ENCODE measurements at places on chromosomes 11 and 22. TPM values are rescaled to one million over a fixed set of nuclear protein-coding genes. Genes with fewer than 3 reads are reported as not detected.

The TBC1D22A gene
- 8.4 TPM for total RNA-seq

The CYB561A3 gene
- 10.7 TPM for total RNA-seq

The PDE2A gene
- total RNA-seq: 0.15 TPM

The NXPE1 gene
- total RNA-seq: not detected

The IL17REL gene
- not detected for total RNA-seq

The SMTNL1 gene
- total RNA-seq: 4.5 TPM

The CEP126 gene
- 0.32 TPM for total RNA-seq

The APOBEC3G gene
- total RNA-seq: not detected

The LMO2 gene
- total RNA-seq: 1.2 TPM

The JAML gene
- not detected for total RNA-seq

The MOGAT2 gene
- total RNA-seq: not detected

DNA sequence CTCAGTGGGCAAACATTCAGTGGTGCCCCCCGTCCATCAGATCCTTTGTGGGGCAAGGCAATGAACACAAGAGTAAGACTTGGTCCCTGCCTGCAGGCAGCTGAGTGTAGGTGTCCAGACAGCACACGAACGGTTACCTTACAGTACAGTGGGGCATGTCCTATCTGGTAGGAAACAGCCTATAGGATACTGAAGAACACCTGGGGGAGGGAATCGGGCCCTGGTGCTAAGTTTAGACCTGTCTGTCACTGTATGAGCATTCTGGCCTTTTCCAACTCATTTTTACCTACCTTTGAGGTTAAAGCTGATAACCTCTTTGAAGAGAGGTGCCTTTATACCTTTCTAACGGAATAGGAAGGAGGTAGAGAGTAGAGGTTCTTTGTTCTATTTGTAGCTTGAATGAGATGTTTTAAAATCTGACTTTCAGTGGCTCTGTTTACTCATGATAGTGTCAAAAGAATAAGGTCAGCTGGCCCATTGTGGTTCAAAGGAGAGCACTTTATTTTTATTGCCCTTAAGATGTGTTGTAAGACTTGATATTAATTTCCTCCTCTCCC lies 8.9 kb downstream of the ZNRF3 start:
- no peak for DNase-seq

DNA sequence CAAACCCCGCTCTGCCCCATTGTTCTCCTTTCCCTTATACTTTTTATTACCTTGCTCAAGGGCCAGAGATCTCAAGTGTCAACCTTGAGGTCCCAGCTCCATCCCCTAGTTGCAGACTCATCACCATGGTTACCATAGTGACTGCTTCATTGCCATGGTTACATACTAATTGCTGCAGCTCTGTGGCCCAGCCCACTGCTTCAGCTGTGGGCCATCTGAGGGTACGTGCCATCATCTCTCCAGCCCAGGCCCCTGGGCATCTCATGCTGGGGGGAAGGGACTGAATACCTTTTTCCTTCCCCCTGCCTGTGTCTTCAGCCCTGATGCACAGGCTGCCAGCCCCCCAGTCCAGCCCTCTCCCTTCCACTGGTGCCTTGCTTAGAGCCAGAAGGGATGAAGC lies 22.2 kb downstream of the TREH start:
- no peak for DNase-seq

GRCh38 chr22:44685384-44686056 lies 16.5 kb upstream of the PRR5 start:
- DNase-seq: peak; percentile 82

- peak; percentile 7 for DNase-seq
Observed at GRCh38 chr11:103659206-103659618, 377.2 kb upstream of the DDI1 start.

GRCh38 chr11:75265851-75266531 lies 25.4 kb downstream of the TPBGL start:
- no peak for DNase-seq

GRCh38 chr11:65476632-65477148 lies 22.2 kb upstream of the MALAT1 start:
- DNase-seq: no peak

DNA sequence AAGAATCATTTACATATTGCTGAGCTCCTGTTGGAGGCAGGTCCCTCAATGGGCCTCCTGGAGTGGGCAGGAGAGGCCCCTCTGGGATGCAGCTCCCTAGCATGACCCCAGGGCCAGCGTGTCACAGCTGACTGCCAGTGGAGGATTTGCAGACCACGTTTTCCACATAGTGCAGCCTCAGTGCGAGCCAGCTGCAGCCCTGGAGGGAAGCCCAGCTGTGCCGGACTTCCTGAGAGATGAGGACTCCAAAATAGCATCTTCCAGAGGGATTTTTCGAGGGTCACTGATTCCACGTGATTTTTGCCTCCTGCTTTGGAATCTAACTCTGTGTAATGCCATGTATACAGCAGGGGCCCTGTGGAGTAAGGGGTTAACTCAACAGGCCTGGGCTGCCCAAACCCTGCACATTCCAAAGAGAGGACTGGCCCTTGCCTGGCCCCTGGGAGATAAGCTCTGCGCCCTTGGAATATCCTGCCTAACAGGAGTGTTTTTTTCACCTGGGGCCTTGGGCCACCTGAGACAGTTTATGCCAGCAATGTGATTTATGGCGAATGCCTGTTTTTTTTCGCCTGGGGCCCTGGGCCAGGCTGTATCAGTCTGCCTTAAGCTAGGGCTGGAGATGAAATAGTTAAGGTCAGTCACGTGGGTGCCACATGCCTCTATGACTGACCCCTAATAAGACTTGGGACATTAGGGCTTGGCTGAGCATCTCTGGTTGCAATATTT lies 47.4 kb downstream of the RPS6KA4 start:
- DNase-seq: peak; percentile 86

DNA sequence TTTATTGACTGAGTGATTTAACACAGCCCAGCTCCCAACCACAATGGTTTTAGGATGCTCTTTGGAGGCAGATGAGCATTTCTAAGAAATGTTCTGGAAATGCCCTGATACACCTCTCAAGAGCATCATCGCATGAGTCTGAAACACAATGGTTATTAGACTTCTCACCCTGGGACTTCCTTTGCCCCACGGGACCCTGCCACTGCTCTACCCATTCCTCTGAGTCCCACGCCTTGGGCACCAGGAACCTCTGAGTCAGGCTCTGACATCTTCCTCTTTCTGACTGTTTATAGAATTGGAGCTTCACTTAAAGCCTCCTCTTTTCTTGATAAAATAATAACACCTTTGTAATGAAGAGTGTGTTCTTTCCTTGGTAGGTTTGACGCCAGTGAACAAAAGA lies 85.6 kb upstream of the PARVA start:
- no peak for DNase-seq

DNA sequence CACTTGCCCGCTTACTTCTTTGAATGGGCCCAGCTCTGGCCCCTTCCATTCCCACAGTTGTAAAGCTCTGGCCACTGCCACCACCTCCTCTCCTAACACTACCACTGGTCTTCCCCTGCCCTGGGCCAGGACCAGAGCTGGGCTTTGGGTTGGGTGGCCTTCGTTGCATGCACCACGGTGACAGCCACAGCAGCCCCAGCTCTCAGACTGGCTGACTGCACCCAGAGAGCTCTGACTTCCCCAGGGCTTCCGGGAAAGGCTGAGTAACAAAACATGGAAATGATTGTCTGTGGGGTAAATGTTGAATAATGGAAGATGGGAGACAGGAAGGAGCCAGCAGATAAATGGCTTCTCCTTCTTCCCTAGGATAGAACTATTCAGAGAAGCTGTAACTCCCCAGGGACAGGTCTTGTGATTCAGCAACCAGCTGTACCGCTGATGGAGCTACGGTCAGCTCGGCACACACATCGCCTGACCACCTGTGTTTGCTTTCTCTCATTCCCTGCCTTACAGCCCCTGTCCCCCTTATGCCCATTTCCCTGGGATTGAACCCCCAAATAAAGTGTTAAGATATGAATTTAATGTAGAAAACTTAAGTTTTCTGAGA lies 27.6 kb downstream of the SCN4B start:
- DNase-seq: no peak

DNA sequence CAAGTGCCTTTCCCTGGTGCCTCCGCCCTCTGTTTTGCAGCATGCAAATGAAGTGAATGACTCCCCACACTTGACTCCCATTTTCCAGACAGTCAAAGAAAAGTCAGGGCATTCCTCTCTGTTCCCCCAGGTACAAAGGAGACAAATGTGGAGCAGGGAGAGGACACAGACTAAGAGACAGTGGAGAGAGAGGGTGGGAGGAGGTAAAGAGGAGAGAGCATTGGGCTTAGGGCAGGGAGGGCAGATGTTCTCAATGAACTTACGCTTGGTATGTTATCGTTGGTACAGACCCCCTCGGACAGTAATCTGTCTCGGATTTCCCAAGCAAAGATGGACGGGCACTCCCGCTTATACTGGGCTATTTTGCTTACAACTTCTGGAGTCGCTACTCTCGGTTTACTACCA lies 9.8 kb downstream of the PAX6 start:
- no peak for DNase-seq

DNA sequence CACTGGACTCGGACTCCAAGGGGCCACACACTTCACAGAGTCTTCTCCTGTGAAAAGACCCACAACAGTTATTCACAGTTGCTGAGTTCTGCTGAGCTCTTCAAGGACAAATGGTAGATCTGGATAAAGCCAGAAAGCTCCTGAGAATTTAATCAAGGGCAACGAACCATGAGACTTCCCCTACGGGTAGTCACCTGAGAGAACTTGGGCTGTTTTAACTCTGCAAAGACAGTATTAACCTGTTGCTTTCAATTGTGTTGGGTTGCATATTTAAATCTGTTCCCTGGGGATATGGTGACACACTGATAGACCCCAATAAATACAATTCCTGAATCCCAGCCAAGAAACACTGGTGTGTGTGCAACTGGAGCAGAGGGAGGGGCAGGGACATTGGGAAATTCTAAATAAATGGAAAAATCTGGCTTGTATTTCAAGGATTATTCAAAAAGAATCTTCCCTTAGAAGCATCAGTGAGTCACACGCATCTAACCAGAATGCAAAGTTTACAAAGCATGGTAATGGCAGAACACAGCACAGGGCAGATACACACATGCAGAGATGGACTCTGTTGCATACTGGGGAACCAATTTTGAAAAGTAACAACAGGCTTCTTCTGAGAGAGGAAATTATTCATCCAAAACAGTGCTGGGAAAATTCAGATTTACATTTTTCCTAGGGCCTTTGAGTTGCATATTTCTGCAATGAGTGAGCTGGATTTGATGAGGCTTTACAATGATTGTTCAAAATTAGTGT lies 4.0 kb downstream of the KCNJ1 start:
- no peak for DNase-seq

GRCh38 chr11:93169950-93170561 lies 27.7 kb downstream of the SLC36A4 start:
- DNase-seq: no peak

- no peak for DNase-seq
Observed at GRCh38 chr22:27720860-27721259, 80.7 kb downstream of the MN1 start.

GRCh38 chr11:10622957-10623791 lies 54.7 kb upstream of the LYVE1 start:
- DNase-seq: no peak

GRCh38 chr11:58508005-58508404 lies at the start of gene OR5B21:
TSS of gene OR5B21 (minus strand) at chr11:58508105. CDS start at chr11:58508105, 0 bp downstream.
- DNase-seq: no peak

Data from SJCRH30 (cell line).